ENCODE measurements at places on chromosomes 7 and 10.

DNA sequence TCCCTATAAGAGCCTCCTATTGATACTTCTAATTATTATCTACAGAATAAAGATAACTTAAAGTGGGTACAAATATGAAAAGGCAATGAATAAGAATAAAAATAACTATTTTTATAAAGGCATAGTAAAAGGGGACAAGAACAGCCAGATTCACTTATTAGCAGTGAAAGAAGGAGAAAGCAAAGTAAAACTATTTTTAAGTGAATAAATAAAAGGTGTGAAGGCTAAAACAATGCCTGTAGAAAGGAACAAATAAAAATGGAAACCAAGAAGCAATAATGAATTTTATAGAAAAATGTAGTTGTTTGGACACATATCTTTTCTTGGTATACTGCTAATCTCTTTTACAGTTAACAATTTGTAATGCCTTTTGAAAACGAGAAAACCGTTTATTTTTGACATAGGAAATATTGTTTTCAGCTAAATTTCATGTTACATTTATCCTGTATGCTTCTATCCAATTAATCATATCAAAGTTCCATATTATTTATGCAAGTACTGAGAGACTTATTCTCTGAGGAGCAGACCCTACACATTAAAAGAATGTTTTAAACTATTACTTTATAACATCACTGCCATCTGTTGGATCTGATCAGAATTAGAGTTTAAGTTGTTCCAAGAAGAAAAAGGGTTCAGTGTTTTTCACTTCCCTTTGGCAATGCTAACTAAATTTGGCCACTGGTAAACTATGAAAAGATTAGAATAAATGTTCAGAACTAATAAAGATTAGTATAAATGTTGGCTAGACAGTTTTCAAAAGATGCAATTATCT, 59.1 kb downstream of the ARMC3 start:
- DNase-seq, result no peak

- DNase-seq, result no peak
These were observed 30.2 kb downstream of the PLCE1 start for GRCh38 chr10:94023906-94024305.

DNA sequence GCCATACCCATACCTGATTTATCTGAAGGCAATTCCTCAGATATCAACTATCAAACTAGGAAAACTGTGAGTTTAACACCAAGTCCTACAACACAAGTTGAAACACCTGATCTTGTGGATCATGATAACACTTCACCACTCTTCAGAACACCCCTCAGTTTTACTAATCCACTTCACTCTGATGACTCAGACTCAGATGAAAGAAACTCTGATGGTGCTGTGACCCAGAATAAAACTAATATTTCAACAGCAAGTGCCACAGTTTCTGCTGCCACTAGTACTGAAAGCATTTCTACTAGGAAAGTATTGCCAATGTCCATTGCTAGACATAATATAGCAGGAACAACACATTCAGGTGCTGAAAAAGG, 69.0 kb upstream of the RSBN1L start:
- no peak for DNase-seq

DNA sequence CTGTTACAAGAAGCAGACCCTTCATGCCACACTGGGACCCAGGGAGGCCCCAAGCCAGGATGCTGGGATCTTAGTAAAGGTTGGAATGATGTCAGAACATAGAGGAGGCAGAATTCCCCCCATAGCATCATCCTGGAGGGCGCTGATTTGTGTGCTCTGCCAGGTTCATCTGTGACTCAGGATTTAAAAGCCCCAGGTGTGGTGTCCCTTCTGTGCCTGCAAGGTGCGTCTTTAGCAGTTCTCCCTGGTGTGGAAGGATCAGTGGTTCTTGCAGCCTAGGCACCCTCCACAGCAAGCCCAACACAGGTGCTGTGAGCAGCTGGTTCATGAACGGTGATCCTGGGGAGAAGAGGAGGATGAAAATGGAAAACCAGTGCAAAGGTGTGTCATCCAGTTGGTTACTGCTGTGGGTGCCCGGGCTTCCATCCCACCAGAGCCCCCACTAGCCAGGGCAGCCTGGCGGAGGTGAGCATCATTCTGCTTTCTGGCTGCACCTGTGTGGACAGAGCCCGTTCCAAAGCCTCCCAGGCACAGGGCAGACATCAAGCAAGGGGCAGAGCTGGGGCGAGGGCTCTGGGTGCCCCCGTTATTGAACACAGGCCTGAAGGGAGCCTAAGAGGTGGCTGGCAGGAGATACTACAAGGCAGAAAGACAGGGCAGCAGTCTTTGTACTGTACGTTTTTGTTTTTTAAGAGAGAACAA, 49.5 kb downstream of the IKZF1 start:
- no peak for DNase-seq
